Stimulated activated CD8-positive, alpha-beta memory T cell treated with anti-CD3 and anti-CD28 coated beads, Interleukin-4, amount 100 ng/mL, for 1 hour (primary cell): ENCODE measurements at places on chromosomes 6 and 20.

DNA sequence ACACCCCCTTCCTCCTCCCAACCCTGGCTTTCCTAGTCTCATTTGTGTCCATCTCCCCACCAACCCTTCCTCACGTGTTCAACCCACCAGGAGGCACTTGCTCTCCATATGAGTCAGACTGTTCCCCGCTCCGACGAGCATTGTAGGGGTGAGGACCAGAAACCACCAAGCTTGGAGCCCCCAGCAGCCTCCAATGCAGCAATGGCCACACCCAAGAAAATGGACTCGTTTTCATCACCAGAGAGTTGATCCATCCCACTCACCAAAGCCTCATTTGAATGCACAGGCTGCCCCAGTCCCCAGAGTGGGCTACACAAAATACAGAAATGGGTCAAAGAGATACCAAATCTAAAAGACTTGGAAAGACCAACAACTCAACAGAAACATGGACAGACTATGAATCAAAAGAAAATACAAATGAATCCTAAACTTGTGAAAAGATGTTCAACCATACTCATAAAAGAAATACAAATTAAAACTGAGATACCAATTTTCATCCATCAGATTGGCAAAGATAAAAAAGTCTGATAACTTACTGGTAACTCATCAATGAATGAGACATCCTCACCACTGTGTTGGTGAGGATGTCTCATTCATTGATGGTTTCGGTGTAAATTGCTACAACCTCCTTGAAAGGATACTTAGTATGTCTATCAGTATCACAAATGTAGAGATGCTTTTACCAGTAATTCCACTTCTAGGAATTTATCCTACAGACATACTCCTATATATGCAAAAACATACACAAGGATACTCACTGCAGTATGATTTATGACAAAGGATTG is 68.1 kb downstream of the TRERF1 start:
- no peak for DNase-seq

- DNase-seq, result no peak
Observed at GRCh38 chr6:111248789-111249188, 161.5 kb downstream of the SLC16A10 start.

- DNase-seq, result no peak
Observed at GRCh38 chr6:56043076-56043475, 167.7 kb upstream of the BMP5 start.

GRCh38 chr6:151254451-151255081 is 14.8 kb downstream of the AKAP12 start:
- no peak for DNase-seq

DNA sequence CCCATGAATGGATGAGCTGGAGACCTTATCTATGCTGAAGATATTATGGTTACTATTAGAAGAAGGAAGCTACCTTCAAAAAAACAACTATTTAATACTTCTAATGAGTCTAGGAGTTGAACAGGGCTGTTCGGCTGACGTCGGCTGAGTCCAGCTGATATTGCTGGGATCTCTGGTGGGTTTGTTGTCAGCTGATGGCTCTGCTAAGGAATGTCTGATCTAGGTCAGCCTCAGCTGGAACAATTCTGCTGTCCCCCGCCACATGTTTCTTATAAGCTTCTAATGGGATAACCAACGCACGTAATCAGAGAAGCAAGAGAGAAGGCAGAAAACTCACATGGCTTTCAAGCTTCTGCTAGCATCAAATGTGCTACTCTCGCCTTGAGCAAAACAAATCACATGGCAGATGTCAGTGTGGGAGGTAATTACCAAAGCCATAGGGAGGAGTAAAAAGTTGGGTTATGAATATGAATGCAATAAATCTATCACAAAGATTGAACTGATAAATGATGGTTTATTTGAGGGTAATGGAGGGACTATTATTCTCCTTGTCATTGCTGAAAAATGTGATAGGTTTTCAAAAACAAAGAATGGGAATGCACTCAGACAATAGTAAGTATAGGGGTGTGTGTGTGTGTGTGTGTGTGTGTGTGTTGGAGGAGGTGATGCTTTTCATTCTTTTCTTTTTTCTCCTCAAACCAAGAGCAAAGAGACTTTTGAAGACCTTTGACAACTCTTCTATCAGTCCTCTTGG is 71.5 kb downstream of the BTBD3 start:
- DNase-seq, result no peak

GRCh38 chr20:33830371-33830770 is 19.2 kb downstream of the CHMP4B start:
- no peak for DNase-seq

DNA sequence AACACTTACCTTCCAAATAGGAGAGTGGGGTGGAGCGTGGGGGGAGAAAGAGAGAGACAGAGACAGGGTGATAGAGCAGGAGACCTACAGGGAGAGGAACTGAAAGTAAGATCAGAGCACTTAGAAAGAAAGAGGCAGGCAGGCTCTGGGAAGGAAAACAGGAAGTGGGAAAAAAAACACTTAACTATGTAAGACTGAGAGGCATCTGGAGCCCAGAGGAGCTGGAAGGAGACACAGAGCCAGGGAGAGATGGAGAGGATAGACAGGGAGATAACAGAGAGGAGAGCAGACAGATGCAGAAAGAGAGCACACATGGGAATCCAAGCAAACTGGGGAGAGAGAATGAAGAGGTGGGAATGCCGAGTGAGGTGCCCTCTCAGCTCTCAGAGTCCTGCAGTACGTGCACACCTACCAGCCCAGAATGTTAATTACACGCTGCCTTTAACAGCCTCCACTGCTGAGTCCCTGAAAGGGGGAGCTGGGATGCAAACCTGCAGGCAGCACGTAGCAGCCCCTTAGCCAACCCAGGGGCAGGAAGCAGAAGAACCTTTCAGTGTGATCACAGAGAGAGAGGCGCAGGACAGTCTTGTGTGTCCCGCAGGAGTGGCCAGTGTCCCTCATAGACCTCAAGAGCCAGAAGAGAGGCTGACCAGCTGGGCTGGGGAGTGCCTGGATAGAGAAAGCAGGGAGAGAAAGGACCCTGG is 132.7 kb upstream of the LRFN2 start:
- no peak for DNase-seq

GRCh38 chr20:48782053-48782452 is 45.7 kb downstream of the PREX1 start:
- DNase-seq, result no peak

DNA sequence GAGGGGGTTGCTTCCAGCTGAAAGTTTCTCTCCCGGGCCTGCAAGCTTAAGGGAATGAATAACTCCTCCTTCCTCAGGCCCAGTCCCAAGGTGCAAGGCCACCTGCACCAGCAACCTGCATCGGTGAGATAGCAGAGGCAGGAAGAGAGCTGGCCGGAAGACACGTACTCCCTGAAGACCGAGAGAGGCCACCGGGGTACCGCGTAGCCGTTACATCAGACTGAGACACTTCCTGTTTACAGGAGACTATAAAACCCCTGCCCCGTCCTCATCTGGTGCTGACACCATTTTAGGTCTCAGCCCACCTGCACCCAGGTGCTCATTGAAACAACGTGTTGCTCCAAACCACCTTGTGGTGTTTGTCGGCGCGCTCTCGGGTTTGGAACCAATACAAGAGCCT is 60.5 kb upstream of the PRND start:
- no peak for DNase-seq

GRCh38 chr20:39082622-39083398 is 120.7 kb downstream of the DHX35 start:
- no peak for DNase-seq

DNA sequence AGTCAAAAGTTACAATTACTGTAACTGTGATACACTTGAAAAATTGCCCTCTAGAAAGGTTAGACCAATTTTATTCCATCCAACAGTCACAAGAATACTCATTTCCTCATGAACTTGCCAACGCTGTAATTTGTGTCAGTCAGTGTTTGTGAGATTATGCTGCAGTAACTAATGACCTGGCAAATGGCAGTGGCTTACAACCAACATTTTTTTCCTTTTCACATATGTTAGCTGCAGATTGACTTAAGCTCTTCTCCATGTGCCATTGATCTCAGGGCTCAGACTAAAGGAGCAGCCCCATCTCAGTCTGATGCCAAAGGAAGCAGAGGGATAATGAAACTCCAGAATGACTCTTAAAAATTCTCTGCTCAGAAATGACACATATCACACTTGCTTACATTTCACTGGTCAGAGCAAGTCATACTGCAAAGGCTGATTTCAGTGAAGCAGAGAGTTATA is 92.3 kb upstream of the ELOVL5 start:
- no peak for DNase-seq

DNA sequence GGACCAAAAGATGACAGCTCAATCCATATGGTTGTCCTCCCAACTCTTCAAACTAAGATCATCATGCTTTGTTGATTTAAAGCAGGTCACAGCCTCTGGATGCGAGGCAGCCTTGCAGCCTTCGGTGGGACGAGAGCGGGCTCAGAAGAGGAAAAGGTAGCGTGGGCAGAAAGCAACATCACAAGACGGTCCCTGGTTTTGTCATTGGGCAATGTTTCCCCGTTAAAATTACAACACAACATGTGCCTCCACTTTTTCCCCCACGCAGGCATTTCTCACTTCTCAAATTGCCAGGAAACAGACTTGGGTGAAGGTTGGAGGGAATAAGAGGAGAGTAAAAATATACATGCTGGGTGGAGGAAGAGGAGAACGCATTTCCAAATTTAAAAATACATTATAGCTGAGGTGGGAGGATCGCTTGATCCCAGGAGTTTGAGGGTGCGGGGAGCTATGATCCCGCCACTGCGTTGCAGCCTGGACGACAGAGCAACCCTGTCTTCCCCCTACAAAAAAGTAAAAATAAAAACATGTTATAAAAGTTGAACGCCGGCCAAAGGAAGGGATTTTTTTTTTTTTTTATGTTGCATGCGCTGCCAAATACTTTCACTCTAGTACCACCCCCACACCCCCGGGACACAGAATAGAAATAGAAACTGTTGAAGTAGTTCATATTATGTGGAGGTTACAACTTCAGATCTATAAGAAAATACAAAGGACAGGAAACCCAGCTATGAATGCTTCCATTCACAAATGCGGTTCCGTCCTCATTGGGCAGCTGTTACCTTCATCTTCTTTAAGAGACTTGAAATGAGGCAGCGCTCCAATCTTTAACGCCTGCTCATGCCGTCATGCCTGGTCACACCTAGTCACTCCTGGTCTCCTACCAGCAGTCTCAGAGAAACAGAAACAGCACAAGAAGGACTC is 13.9 kb upstream of the NAA20 start:
- no peak for DNase-seq

DNA sequence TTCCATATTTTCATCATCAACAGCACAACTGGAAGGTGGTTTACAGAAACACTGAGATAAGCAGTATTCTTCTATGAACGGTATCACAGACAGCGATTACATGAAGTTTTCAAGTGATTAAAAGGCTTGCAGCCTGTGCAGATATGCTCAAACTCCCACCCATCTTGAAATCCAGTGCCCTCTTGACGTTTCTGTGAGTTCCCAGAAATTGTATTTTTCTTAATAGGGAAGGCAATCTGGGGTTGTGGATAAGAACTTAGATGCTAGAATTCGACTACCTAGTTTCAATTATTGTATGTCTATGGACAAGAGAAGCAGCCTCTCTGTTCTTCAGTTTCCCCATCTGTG is 290.3 kb downstream of the ZNF217 start:
- DNase-seq, result no peak

DNA sequence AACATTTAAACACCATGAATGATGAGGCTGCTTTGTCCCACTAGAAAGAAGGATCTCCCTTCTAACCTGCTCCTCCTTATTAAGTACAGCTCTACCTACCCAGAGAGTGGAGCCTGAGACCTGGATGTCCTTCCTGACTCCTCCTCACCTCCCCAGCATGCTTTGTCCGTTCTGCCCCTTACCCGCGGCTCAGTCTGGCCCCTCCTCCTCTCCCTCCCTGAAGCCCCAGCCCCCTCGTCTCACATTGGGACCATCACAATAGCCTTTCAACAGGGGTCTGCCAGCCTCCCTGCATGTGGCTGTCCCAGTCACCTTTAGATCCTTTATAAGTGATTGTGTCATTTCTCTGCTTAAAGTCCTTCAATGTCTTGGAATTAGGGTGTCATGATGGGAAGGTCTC is 72.5 kb downstream of the DZANK1 start:
- DNase-seq, result no peak

- DNase-seq, result no peak
Observed at GRCh38 chr6:12595161-12595811, 121.3 kb upstream of the PHACTR1 start.

GRCh38 chr6:150167479-150167873 is 24.6 kb downstream of the PPP1R14C start:
- DNase-seq, result no peak

DNA sequence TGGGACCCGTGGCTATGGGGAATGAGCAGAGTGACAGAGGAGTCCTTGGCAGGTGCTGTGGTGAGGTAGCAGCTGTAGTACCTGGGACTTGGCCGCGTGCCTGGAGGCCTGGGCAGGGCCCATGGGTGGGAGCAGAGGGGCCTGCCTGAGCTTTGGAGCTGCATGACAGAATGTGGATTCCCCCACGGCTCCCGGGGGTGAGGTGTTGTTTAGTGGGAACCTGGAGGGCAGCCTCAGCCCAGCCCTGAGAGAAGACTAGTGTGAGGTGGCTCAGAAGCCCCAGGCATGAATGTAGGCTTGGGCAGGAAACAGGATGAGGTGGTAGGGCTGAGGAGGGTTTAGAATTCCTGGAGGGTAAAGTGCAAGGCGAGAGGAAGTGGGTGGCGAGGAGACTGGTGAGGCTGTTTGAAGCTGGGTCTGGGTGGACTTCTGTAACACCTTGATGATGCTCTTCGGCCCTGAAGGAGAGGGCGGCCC is 86.5 kb upstream of the SCP2D1 start:
- no peak for DNase-seq

DNA sequence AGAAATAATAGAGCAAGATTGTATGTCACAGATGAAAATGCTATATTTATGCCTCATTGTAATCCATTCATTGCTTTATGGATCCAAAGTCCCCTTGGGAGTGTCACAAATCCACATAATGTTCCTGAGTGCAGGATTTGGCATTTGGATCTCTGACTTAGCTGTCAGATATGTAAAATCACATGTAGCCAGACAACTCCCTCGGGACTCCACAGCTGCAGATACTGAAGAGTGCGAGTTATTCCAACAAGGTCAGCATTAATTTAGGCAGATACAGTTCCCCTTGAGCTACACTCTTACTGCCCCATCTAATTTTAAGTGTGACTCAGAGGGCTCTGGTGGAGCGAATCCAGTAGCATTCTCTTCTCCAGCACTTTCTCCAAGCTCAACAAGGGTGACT is 433.2 kb downstream of the CD83 start:
- DNase-seq, result no peak

DNA sequence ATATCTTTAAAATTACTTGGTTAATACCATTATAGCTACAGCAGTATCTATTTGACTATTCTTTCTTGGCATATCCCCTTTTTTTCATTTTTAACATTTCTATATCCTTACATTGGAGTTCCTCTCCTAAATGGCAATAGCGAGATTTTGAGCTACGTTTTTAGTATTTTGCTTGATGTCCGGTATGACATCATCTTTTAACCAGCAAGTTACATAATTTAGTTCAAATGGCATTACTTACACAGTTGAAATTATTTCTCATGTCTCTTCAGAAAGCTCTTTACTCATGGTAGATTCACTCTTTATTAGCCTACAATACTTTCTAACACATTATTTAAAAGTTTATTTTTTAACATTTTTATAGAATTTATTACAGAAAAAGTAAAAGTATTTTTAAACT is 701.7 kb upstream of the EPHA7 start:
- DNase-seq, result no peak

- no peak for DNase-seq
Observed at GRCh38 chr6:166957805-166958076, 1.4 kb upstream of the RNASET2 start.

- DNase-seq, result no peak
Observed at GRCh38 chr6:37338745-37339255, 15.0 kb upstream of the RNF8 start.
